ENCODE measurements at places on chromosomes 6 and 20.

DNA sequence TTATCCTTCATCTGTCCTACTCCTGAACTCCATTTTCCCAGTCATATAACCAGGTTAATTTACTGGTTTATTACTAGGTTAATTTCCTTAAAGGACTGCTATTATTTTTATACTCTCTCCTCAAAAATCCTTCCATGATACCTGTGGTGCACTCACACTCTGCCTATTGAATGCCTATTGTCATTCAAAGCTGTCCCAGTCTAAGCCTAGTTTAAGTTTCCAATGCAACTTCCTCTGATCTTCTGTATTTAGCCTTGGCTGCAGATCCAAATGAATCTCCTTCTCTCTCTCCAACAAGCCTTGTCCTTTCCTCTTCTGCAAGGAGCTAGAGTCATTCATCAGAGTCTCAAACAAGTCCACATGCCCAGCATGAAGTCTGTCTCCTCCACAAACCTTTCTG lies 41.3 kb upstream of the ADGRF5 start:
- DNase-seq = no peak

- no peak for DNase-seq
Measured at GRCh38 chr6:44496665-44497369, 109.3 kb downstream of the CDC5L start.

GRCh38 chr6:152642578-152643375 lies 5.6 kb upstream of the SYNE1 start:
- DNase-seq = peak; percentile 5

DNA sequence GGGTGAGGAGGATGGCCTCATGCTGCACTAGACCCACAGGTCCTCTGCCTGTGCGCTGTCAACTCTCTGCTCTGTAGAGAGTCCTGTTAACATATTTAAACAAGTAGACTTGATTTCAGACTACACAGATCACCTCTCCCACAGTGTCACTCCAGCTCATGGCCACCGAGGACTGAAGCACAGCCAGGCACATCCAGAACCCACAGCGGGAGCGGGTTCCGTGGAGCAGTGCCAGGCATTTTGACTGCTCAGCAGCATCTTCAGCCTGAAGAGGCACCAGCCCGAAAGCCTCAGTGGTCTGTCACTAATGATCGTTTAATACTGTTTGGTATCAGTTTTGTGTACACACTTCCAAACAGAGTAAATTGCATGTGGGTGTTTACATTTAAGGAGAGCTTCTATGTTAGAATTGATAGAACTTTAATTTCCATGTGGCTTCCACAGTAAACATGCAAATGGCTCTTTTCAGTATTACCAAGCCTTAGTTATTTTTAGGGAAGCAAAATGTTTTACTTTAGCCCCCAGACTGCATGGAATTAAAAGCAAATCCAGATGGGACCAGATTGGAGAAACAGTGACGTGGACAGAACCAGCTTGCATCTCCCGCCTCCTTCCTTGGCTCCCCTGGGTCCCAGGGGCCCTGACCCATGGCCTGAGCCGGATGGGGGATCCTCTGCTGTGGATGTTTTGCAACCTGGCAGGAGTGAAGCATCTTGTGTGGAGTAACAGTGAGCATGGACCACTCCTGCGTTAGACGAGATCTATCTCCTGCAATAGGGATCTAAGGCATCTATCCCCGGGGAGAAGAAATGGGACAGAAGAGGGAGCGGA lies 196.7 kb upstream of the CDH4 start:
- DNase-seq = peak; percentile 24

- no peak for DNase-seq
Measured at GRCh38 chr6:45072016-45072415, 256.1 kb upstream of the RUNX2 start.

GRCh38 chr6:126721581-126722160 lies 381.8 kb downstream of the CENPW start:
- no peak for DNase-seq

DNA sequence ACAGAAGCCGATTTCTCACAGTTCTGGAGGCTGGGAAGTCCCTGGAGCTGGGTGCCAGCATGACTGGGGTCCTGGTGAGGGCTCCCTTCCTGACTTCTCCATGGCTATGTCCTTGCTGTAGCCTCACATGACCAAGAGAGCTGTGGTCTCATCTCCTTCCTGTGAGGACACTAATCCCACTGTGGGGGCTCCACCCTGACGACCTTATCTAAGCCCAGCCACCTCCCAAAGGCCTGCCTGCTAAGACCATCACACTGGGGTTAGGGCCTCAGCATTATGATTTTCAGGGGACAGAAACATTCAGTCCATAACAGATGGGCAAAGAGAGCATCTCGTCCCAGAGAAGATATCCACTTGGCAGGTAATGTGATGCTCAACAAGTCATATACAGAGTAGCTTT lies 16.8 kb downstream of the RPP40 start:
- no peak for DNase-seq

GRCh38 chr20:21684671-21685070 lies 20.8 kb upstream of the PAX1 start:
- DNase-seq = no peak

- no peak for DNase-seq
Measured at GRCh38 chr6:35948725-35949124, 27.8 kb upstream of the SRPK1 start.

DNA sequence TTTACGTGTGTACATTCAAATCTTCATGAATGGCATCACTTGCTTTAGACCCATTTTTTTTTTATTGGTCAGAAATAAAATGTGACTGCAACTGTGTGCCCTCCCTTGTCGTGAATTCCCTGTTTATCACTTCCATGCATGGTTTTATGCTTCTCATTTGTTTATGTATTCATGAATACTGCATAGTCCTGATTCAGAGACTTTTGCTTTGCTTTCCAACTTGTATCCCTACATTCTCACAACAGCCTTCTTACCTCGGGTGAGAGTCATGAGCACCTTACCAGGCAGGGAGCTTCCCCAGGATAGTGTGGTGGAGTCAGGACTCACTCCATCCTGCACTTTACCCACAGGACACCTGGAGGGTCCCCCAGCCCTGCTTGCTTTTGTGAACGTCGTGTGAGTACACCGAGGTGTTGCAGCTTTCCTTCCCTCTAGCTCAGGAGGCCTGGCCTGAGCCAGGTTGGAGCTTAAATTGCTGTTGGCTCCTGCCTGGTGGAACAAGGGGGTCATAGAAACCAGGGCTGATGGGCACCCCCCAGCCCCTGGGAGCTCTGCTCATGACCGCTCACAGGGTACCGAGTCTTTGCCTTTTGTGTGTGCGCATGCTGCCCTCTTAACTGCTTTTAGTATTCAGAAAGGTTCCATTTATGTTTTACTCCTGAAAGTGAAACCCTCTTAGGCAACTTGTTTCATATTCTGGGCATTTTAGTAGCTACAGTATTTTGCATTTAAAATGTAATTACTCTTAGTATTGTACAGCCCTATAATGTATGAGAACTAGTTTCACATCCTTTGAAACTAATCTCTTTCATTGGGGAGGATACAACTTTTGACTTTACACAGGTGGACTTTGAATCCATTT lies 66.0 kb downstream of the CDS2 start:
- no peak for DNase-seq

DNA sequence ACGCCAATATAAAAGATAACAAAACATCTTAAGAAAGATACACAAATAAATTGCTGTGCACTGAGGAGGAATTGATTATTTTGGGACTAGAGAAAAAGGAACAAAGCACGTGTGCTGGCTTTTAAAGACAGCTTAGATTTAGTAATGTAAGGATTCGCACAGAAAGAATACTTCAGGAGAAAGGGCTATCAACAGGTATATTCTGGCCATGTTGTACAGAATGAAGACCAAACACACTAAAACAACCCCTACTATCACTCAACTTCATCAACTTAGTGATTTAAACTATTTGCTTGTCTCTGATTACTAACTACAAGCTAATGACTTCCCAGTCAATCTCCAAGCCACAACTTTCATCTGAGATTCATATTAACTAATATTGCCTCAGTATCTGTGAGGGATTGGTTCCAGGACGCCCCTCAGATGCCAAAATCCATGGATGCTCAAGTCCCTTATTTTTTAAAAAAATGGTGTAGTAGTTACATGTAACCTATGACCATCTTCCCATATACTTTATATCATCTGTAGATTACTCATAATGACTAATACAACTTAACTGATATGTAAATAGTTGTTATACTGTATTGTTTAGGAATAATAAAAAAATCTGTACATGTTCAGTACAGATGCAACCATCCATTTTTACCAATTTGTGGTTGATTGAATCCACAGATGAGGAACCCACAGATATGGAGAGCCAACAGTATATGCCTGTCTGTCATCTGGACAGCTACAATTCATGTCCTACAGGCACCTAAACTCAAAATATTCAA lies 4.5 kb downstream of the DEK start:
- no peak for DNase-seq

- peak; percentile 38 for DNase-seq
Measured at GRCh38 chr6:128456510-128457230, 63.7 kb downstream of the PTPRK start.

GRCh38 chr6:6920114-6920986 lies 187.4 kb upstream of the RREB1 start:
- no peak for DNase-seq

- DNase-seq = no peak
Measured at GRCh38 chr6:139378882-139379341, 4.5 kb upstream of the CITED2 start.

GRCh38 chr6:140711019-140711613 lies 1336.7 kb upstream of the CITED2 start:
- no peak for DNase-seq

DNA sequence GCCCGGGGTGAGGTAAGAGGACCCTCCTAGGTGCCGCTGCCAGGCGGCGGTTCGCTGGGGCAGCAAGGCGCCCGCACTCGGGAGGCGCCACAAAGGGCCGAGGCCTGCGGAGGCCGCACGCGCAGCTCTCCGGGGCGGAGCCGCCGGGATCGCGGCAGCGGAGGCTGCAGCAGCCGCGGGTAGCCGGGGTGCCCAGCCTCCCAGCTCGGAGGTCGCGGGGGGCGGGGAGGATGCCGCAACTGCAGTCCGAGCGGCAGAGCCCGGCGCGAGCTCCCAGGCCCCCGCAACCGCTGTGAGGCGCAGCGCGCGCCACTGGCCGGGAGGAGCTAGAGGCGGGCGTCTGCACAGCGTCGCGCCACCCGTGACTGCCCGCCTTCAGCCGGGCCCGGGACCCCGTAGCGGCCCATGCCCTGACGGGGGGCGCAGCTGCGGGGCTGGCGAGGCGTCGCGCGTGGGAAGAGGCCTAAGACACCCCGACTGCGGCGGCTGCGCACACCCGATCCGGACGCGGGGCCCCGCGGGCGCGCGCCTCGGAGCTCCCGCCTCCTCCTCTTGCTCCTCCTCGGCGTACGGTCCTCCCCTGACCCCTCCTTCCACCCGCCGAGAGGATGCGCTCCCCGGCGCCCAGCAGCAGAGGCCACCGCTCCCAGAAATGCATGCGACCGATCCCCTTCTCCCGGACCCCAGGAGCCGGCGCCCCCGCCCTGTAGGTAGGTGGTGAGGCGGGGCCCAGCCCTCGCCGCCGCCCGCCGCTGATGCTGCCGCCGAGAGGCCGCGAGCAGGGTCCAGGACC lies at the start of gene NCOA7:
Gene NCOA7, plus strand, starts transcription at position 603 of the 793 bp plus-strand sequence. CDS start 24,395 bp downstream, outside the sequence.
- peak; percentile 33 for DNase-seq

DNA sequence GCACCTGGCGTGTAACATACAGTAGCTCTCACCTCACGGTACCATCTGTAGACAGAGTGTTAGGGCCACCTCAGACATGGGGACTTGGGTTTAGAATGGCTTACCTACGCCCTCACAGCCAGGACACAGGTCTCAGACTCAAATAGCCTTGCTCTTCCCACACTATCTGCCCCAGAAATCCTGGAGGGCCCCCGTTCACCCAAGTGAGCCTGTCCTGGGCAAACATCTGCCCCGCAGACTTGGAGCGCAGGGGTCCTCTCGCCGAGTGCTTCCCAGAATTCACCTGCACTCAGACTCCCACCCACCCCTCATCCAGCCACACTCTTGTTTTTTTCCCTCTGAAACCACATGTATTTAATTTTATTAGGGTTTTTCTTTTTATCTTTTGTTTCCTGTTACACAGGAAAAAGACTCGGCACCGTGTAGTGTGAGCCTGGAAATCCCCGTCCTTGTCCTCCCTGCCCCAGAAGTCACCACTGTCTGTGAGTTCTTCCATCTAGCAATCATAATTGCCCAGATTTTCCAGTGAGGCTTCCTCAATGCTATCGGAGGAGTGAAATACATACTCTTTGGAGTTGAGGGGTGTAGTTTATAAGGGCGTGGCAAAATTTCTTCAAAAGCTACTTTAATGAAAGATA lies 17.1 kb upstream of the MAP1LC3A start:
- no peak for DNase-seq

GRCh38 chr6:36797055-36797454 lies 42.2 kb downstream of the CPNE5 start:
- DNase-seq = no peak

- no peak for DNase-seq
Measured at GRCh38 chr20:2207770-2208097, 88.1 kb upstream of the TGM3 start.

- no peak for DNase-seq
Measured at GRCh38 chr6:31529329-31530150, 778 bp downstream of the MCCD1 start.

DNA sequence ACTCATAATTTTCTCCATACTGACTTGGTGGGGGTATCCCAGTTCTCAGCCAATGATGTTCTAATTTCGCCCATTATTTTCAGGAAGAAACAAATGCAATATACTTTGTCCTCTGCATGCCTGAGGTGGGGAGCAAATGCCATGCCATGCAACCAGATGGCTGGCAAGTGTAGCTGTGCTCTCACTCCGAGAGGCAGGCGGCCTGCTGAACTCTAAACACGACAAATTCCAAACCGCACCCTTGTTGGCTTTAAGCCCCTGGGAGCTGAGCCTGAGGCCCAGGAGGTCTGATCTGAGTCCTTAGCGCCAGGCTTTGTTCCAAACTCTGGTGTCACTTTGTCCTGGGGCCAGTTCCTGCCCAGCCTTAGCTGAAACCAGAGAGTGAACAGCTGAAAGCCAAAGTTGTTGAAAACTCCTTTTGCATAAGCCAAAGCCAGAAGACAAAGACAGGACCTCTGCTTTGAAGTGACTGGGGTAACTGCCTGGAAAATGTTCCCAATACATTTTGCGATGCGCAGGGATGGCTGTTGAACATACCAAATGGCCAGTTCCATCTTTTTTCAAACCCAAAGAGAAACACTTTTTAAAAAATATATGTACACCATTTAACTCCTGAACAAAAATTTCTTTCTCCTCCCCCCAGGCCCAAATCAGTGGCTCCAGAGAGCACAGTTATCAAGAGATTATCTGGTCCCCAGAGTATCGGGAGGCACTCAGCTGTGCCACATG lies 46.2 kb downstream of the TTI1 start:
- no peak for DNase-seq

DNA sequence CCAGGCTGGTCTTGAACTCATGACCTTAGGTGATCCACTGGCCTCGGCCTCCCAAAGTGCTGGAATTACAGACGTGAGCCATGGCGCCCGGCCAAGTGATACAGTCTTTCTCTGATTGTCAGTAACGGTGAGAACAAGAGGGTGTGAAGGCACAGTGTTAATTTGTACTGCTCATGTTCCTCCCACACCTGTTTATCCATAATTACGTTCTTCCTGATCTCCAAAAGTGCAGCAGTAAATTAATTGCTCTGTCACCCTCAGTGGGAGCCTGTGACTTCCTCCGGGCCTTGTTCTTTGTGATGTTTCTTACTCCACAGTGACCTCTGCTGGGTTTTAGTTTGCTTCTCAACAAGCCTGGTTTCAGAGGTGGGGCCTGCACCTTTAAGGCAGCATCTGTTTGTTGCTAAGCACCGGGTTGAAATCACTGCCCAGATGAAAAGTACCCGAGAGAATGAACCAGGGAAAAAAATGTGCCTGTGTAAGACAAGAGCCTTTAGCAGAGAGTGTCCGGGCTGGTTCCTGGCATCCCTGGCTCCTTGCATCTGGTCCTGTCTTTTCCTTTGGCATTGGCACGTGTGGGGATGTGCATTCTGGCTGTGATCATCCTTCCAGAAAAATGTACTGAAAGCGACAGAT lies 89.1 kb upstream of the CLDN20 start:
- DNase-seq = peak; percentile 97

Measured in NCI-H748 treated with DMSO at 0.1 percent for 48 hours (cell line).